ENCODE measurements at places on chromosomes 12 and 14. TPM values are rescaled to one million over a fixed set of nuclear protein-coding genes. Genes with fewer than 3 reads are reported as not detected.

The TAS2R8 gene
- total RNA-seq, result not detected

The TSPAN11 gene
- total RNA-seq, result 0.57 TPM

The PPP4R4 gene
- 18.9 TPM for total RNA-seq

The BMP4 gene
- total RNA-seq, result 5.7 TPM

The EAPP gene
- total RNA-seq, result 47.0 TPM

The TAS2R50 gene
- total RNA-seq, result 1.4 TPM

The SERPINA9 gene
- total RNA-seq, result not detected

The ABCC9 gene
- total RNA-seq, result 19.0 TPM

Data from ovary (tissue), 10 donors.